ENCODE measurements at places on chromosomes 7 and 10.

DNA sequence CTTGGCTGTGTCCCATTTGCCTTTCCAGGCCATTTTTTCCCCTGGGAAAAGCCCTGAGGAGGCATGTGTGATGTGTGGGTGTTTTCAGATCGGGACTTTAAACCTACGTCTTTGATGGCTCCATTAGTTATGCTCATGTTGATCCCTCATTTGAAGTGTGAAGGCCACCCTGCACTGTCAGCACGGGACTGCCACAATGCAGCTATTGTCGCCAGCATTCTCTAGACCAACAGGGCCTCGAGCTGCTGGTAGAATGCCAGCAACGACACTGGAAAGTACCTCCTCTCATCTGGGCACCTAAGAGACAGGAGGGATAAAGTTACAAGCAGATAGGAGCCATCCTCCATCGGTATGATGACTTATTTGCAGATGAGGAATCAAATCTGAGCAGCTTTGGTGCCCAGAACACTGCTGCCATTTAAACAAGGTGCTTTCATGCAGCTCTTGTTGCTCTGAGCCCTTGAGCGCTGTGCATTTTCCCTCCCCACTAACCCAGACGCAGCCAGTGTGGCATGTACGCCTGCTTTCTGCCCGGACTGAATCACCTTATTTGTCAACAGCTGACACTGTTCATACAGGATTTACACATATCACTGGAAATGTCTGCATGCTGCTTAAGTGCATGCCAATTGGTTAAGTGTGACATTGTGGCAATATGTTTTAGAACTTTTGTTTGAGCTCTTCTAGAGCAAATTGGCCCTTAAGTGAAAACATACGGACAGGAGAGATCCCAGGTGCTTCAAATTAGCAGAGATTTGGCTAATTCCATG lies 175.0 kb upstream of the PITRM1 start:
- DNase-seq: no peak

DNA sequence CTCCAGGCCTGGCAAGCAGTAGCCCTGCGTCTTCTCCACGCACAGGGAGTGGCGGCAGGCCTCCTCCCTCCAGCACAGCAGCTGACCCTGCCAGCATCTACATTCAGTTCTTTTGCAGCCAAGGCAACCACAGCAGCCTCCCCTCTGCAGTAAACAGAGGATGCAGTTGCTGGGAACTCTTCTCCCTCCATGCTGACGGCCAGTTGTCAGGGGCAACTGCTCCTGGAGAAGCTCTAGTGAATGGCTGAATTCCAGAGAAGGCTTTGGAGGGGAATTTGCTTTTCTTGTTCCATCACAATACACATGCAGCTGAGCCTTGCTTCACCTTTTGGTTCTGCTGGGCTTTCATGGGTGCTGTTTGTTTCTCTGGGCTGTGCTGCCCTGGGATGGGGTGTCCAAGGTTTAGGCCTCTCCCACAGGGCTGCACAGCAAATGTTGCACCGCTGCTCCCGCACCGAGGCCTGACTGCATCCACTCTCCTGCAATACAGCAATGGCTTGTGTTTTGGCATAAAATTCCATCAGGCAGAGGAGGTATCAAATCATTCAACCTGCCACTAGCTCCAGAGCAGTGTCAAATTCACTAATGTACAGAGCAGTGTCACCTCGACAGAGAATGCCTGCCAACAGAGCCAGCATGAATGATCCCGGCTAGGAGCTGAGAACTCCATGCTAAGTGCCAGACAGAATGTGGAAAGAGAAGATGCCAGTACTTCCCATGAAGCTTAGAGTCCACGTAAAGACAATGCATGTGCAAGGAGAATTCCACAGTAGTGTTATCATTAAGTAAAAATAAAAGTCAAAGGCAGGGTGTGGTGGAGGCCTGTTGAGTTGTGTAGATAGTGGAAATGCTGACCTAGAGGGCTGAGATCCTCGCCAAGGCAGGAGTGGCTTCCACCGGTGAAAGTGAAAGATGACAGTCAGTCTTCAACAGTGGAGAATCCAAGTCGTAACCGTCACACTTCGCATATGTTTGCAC lies 399.6 kb downstream of the DPP6 start:
- no peak for DNase-seq

GRCh38 chr7:123680580-123680979 lies 24.9 kb downstream of the LMOD2 start:
- DNase-seq: no peak

- no peak for DNase-seq
Measured at GRCh38 chr10:92541583-92541982, 32.3 kb downstream of the IDE start.

GRCh38 chr7:75536491-75536890 lies 44.4 kb downstream of the SPDYE5 start:
- DNase-seq: no peak

DNA sequence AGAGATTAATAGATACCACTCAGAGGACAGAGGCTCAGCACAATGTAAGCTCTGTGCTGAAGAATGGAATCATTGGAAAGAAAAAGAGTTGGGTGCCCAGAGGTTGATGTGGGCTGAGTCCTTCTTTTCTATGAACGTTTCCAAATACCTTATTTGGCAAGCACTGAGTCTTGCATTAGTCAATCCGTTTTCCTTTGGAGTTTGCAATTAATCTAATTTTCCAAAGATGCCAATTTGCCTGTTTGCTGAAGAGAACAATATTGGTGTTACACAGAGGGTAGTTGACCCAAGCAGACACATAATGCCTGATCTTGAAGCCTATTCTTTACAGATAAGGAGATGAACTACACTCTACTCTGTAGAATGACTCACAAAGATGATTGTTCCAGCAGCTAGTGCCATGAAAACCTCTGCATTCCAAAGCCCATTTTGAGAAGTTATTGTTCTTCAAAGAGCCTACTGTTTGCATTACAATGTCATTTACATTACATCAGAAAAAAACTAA lies 55.4 kb upstream of the MET start:
- DNase-seq: no peak

DNA sequence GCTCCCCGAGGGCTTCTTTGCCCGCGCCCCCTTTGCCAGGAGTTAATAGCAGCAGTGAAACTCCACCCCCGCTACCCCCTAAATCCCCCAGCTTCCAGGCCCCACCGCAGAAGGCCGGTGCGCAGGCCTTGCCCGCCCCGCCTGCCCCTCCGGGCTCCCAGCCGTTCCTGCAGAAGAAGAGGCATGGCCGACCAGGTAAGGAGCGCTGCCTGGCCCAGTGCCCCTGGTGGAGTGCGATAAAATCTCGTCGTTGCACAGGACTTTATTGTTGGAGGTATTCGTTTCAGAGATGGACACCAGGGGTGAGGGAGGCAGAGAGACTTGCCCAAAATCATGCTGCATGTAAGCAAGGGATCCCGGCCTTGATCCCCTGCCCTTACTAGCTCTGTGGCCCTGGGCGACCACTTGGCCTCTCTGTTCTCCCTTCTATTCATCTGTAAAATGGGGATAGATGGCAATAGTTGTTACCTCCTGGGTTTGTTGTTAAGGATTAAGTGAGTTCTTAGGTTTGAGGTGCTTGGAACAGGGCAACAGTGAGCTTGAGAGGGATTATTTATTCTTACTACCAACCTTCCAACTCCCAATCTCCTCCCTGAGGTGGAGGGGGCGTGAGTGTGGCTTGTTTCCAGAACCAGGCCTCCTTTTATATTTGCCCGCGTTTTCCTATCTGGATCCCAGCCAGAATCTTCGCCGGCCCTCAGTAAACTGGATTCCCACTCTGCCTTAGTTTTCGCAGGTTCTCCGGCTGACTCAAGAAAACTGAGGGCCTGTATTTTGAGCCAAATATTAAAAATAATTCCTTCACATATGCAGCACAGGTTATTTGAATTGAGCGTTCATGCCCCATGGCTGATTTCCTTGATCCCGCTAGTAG lies 78.3 kb downstream of the WIPF3 start:
- no peak for DNase-seq

- peak; percentile 61 for DNase-seq
Measured at GRCh38 chr10:101041252-101041761, 10.3 kb downstream of the SFXN3 start.

DNA sequence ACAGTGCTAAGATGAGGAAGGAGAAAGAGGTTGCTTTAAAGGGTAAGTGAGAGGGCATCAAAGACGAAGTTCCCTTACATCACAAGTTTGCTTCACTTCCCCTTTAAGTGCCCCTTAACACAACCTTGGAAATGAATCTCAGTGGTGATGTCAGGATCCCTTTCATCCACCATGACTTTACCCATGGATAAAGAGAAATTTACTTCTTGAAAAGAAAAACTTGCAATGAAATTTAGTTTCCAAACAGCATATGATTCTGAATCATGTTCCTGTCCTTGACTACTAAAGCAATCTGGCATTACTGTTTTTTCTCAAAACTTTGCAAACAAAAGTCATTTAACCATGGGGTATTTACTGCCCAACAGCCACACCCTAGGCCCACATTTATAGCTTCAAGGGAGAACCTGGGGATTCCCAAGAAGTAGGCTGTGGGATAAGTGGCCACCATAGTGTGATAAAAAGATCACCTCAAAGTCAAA lies 135.9 kb downstream of the ITGB8 start:
- no peak for DNase-seq

- no peak for DNase-seq
Measured at GRCh38 chr7:5703572-5704533, 77.6 kb downstream of the RNF216 start.

- DNase-seq: no peak
Measured at GRCh38 chr7:10401793-10402192, 571.9 kb upstream of the PHF14 start.

GRCh38 chr10:48678041-48678440 lies 6.6 kb upstream of the WDFY4 start:
- no peak for DNase-seq

DNA sequence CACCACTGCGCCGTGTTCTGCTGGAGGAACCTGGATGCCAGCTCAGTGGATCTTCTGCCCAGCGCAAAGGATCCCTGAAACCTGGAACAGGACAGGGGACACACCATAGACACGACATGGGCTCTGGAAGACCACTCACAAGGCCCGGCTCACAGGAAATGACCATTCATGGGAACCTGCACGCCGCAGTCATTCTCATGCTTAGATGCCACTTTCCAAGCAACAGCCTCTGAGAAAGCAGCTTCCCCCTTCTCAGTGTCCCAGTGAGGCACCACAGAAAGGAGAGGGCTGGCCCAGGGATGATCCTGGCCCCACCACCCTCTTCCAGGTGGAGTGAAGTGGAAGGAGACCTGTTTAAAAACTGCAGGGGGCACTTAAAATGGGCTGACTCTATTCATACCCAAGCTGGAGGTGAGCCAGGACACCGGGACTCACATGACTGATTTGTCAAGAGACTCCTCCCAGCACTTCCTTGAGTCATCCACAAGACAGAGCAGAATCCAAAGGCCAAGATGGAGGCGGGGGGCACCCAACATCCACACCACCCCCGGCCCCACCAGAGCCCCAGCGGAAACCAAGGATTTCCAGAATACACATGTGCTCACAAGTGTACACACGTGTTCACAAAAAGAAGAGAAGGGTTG lies 11.2 kb downstream of the CTBP2 start:
- DNase-seq: no peak

GRCh38 chr7:119167431-119167830 lies 942.9 kb downstream of the ANKRD7 start:
- no peak for DNase-seq

DNA sequence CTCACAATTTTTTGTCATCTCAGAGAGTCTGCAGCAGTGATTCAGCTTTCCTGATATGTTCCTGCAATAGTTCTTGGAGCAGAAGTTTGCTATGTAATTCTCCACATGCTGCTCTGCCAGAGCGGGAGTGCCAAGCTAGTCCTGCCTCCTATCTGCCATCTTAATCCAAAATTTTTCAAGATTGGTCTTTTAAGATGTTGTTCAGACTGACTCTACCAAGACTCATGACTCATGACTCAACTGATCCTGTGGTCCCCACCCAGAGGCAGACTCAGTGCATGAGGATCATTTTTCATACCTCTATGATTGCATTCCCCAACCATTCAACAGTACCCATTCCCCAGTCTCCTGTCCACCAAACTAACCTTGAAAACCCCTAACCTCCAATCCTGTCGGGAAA lies 470.8 kb downstream of the INHBA start:
- no peak for DNase-seq

DNA sequence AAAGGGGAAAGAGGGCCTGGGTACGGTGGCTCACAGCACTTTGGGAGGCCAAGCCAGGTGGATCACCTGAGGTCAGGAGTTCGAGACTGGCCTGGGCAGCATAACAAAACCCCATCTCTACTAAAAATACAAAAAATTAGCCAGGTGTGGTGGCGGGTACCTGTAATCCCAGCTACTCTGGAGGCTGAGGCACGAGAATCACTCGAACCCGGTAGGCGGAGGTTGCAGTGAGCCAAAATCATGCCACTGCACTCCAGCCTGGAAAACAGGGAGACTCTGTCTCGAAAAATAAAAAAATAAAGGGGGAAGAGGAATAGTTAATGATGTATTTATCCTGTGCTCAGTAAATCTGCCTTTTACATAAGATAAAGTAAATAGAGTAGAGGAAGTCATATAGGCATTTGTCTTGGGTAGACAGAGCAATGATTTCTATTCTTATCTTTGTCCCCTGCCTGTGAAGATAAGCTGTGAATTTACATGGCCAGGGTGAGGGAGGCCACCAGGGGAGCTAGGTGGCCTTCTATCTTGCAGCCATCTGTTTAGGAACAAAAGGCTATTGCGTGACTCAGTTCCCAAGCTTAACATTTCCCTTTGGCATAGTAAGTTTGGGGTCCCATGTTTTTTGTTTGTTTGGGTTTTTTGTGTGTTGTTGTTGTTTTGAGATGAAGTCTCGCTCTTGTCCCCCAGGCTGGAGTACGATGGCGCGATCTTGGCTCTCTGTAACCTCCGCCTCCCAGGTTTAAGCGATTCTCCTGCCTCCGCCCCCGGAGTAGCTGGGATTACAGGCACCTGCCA lies 73.2 kb upstream of the GTF2I start:
- DNase-seq: no peak

GRCh38 chr10:71380841-71381240 lies 15.9 kb upstream of the CDH23 start:
- DNase-seq: no peak

DNA sequence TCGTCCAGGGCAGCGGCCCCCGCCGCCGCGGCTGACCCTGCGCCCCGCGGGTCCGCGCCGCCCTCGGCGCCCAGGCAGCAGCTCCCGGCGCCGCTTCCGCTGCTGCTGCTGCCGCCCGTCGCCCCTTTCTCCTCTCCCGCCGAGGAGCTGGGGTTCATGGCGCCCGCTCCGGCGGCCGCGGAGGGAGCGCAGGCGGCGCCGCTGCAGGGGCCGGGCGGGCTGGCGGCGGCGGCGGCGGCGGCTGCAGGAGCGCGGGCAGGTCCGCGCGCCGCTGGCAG lies 286 bp downstream of the DGKI start:
- DNase-seq: no peak

- DNase-seq: no peak
Measured at GRCh38 chr7:135755351-135755753, 6.7 kb upstream of the FAM180A start.

DNA sequence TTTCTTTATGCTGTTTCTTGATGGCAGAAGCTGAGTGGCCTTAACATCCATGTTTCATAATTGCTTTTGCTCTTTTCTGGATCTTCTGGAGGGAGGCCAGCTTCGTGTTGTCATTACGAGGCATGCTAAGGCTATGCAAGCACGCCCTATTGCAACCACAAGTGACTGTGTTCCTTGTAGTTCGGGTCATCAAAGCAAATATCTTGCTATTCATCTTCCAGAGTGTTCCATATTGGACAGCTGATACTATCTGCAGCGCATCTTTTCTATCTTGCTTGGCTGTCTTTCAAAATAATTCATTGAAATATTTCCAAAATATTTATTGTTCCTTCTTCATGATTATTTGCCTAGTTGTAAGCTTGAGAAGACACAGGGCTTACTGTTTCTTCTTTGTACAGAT lies 5.0 kb downstream of the EPHB6 start:
- no peak for DNase-seq

Data from stimulated activated CD8-positive, alpha-beta memory T cell treated with anti-CD3 and anti-CD28 coated beads, Interleukin-15, amount 100 ng/mL, for 4 hours (primary cell).